ENCODE measurements at places on chromosomes 11 and 22.
A peak's percentile ranks its signal among the peaks of the same experiment; 100 is the strongest.

DNA sequence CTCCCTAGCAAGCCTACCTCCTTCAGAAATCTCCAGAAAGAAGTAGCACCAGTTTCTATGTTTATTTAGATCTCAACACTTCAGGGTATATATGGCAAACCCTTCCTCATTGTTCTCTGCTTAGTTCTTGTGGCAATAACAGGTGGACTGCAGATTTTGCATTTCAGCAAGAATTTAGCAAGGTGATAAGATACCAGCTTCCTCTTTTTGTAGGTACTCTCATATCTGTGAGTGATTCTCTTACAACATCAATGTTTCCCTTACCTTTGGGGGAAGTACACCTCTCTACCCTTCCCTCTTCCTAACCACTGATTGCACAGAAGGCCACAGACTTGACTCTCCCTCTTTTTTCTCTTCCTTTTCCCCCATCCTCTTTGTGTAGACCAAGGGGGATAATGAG, 230.9 kb upstream of the SESN3 start:
- DNase-seq: no peak

- DNase-seq: no peak
Measured at GRCh38 chr11:61061081-61061826, 41.0 kb upstream of the CD5 start.

- DNase-seq: no peak
Measured at GRCh38 chr11:34214961-34215805, 109.8 kb downstream of the NAT10 start.

GRCh38 chr11:131913267-131913666, 542.9 kb downstream of the NTM start:
- no peak for DNase-seq

DNA sequence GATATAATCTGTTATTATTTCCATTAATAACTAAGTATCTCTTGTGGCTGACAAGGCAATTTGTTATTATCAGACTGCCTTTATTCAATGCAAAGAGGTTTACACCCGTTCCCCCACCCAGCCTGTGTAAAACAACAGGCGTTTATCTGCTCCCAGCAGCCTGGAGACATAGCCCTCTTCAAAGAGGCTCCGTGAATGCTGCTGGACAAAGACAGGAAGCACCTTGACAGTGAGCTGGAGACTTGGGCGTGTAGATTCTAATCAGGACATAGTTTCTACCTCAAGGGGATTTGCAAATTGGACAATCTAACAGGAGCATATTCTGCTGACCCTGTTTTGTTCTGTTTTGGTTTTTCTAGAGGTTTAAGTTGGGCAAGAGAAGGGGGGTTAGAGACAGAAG, 733.0 kb upstream of the KIRREL3 start:
- no peak for DNase-seq

DNA sequence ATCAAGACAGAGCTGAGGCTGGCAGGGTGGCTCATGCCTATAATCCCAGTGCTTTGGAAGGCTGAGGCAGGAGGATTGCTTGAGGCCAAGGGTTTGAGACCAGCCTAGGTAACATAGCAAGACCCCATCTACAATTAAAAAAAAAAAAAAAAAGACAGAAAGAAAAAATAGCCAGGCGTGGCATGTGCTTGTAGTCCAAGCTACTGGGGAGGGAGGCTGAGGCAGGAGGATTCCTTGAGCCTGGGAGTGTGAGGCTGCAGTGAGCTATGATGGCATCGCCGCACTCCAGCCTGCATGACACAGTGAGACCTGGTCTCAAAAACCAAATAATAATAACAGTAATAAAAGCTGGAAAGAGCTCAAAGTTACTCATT, 9.4 kb downstream of the SERPIND1 start:
- no peak for DNase-seq

DNA sequence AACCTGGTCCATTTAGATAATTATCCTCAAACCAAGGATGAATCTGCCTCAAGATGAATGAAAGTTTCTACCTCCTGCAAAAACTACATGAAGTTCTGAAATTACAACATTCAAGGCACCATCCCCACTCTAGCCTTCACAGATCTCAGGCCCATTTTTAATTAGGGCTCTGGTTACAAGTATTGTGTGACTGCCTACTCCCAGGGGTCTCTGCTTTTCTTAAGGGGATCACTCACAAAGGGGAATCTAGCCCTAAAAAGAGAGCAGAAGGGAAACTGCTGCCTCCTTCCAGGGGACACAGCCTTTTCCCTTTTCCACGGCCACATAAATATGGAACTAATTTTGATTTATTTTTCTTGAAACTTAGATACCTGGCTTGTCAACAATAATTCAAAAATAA, 17.4 kb upstream of the TMEM135 start:
- no peak for DNase-seq

GRCh38 chr11:98625526-98625925, 395.2 kb upstream of the CNTN5 start:
- no peak for DNase-seq

- DNase-seq: no peak
Measured at GRCh38 chr11:103471546-103471945, 362.3 kb downstream of the DYNC2H1 start.

GRCh38 chr11:58739725-58740430, 8.1 kb upstream of the GLYAT start:
- no peak for DNase-seq

- no peak for DNase-seq
Measured at GRCh38 chr22:36182857-36183256, 18.8 kb downstream of the APOL4 start.

DNA sequence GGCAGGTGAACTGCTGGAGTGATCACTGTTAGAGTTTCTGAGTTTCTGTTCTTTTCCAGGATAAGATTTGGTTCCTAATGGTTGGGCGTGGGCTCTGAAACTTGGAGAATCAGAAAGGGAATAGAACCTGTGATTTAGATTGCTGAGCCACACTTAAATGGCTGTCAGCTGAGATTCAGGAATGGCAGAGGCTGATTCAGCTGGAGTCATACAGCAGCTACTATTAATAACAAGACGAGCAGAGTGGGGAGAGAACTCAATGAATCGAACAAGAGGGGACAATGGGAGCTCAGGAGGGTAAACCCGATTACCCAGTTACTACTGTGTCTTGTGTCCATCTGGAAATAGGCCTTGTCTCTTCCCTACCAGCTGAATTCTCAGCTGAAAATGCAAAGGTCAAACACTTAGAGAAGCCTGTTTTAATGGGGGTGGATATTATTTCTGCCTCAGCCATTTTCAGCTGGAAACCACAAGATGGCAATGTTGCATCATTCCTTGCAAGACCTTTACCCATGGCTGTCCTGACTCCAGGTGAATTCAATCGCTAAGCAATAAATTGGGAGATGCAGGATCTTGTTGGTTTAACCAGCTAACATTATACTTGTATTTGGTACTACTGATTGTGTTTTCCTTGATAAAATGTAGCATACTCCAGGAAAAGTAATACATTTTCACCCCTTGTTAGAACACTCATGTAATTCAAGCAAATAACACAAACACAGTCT, 104.5 kb upstream of the RAG2 start:
- no peak for DNase-seq

GRCh38 chr11:9550191-9550628, 23.3 kb upstream of the WEE1 start:
- DNase-seq: no peak

- DNase-seq: no peak
Measured at GRCh38 chr11:104609311-104610085, 288.8 kb downstream of the CASP12 start.

- no peak for DNase-seq
Measured at GRCh38 chr11:72100462-72100861, 2.6 kb downstream of the LAMTOR1 start.

- no peak for DNase-seq
Measured at GRCh38 chr22:40178417-40179409, 988 bp downstream of the TNRC6B start.

- DNase-seq: no peak
Measured at GRCh38 chr11:27076121-27076589, 35.5 kb downstream of the BBOX1 start.

DNA sequence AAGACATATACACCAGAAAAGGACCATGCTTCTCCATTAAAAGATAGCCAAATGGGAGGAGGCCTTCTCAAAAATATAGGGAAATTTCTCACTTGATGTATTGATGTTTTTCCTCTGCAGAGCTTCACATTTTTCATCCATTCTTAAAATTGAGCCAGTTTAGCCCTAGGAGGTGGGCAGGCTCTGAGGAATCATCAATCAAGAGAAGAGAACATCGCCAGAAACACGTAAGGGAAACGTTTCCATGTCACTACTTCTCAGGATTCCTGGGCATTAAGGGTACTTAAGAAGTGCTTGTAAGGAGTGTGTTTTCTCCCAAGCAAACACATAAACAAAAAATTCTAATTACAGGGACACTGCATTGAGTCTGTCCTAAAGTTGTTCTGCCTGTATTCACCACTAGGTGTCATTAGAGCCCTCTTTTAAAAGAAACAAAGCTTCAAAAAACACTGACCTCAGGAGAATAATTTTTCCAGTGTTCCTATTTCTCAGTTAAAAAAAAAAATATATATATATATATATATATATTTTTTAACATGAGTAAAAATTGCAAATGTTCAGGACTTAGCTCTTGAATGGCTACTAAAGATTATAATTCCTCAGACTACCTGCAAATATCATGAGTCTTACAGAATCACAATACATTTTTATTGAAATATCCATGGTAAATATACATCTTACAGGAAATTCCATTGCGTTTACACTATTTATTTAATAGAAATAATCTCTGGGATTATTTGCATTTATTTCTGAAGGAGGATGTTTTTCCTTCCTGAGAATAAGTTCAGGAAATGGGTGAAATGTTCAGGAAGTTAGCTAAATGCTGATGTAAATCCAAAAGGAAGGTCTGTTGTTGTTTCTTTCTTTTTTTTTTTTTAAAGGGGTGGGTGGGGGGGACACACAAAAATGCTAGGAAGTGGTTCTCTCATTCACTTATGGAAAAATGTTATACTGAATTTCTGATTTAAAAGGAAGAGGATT, 16.0 kb downstream of the FZD4 start:
- no peak for DNase-seq

GRCh38 chr11:1304380-1304779, 5.1 kb downstream of the TOLLIP start:
- peak; percentile 72 for DNase-seq
